SHP77 (cell line): ENCODE measurements at places on chromosomes 4 and X.

DNA sequence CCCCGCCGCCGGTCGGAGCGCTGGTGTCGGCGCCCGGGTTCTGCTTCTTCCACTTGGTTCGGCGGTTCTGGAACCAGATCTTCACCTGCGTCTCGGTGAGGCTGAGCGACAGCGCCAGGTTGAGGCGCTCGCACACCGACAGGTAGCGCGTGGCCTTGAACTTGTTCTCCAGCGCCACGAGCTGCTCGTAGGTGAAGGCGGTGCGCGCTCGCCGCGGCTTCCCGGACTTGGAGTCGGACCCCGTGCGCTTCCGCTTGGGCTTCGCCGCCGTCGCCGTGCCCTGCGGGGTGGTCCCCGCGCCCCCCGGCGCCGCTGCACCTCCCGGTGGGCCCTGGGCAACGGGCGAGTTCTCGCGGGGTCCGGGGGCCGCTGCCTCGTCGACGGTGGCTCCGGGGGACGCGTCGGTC is 3.1 kb downstream of the NKX1-1 start:
- DNase-seq: no peak

DNA sequence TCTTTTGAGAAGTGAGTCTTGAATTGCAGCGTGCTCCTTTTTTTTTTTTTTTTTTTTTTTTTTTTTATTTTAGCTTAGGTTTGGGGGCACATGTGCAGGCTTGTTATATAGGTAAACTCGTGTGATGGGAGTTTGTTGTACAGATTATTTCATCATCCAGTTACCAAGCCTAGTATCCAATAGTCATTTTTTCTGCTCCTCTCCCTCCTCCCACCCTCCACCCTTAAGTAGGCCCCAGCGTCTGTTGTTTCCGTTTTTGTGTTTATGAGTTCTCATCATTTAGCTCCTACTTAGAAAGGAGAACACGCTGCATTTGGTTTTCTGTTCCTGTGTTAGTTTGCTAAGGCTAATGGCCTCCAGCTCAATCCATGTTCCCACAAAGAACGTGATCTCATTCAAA is 81.3 kb upstream of the TSPAN5 start:
- no peak for DNase-seq

DNA sequence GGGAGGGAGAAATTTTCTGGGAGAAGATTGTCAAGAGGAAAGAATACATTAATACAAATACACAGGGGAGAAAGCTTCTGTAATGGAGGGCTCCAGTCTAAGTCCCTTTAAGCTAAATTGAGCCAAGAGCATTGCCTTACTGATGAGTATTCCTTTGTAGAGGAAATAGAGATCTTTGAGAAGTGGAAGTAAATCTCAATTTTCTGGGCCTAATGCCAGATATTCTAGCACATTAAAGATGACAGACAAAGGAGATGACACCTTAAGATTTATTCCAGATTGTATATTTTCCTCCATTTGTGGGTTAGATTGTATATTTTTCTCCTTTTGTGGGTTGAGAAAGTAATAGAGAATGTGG is 28.5 kb upstream of the SMAD1 start:
- DNase-seq: no peak

DNA sequence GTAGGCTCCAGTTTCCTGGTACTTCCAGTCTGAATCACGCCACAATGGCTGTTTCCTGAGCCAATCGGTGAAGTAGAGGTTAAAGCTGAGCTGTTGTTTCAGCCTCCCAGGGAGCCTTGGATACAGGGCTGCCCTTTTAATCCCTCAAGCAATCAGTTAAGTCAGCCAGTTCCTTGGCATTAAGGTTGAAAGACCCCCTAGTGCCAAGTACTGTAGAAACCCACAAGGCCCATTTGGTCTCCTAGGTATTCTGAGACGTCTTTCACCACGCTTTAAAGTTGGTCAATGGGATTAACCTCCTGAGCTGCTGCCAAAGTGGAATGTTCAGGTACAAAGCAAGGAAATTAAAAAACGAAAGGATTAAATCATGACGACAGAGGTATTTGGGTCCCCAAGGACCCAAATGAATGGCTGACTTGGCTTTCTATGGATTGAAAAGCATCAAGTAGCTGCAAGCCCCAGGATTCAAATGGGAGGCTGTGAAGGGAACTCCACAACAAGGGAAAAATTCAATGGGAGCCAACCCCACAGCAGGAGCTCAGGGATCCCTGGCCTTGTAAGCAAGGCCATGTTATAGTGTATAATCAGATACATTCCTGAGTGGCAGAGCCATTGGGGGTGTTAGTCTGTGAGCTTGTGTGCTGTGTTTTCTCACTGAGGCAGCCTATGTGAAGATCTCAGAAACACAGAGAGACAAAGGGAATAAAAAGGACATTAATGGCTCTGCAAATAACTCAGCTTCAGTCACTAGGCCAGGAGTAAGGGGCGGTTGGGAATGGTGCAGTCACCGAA is 86.0 kb downstream of the ATG4A start:
- DNase-seq: no peak

DNA sequence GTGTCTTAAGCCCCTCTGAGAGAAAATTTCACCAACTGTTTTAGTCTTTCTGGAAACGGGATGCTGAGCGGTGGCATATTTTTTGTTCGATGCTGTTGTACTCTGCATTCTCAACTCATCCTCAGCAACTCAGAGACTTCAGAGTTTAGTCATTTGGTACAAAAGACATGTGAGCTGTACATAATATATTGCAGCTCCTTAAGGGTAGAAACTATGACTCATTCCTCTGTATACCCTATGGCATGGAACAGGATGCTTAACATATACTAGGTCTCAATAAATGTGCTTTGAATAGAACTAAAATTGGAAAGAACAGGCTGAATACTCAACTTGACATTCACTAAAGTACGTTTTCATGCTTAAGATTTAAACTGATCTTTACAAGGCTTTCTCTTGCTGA is 130.5 kb upstream of the SLITRK2 start:
- no peak for DNase-seq

GRCh38 chrX:37993837-37994619 is 12.3 kb upstream of the SYTL5 start:
- no peak for DNase-seq
